ENCODE measurements at places on chromosomes 4 and X. TPM values are rescaled to one million over a fixed set of nuclear protein-coding genes. Genes with fewer than 3 reads are reported as not detected.

Gene EGFL6
- total RNA-seq, result not detected

DNA sequence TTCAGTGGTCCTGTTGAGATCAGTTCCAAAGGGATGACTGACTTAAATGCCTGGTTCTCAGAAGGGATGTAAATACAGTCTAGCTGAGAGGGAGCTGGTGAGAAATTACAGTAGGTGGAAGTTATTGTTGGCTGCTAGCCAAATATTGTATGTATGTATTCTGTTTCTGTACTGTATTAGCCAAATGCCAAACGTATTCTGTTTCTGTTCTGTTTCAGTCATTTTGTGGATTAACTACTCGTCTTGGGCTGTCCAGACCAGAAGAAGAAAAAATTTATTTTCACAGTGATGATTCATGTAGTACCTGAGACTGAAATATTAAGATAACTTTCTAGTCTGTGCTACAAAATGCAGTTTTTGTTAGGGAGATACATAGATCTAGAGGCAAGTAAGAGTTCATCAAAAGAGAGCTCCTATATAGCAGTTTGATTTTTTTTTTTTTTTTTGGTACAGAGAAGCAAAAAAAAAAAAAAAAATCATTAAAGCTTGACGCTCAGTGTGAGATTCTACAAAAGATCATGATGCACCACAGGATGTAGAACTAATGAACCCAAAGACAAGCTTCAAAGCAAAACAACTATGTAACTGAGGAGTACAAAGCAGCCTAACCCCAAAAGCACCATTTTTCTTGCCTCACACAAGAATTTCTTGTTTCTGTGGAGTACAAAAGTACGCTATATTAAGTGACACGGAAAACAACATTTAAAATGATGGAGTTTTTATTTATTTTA lies 54.8 kb downstream of the CASP6 start:
- no peak for DNase-seq

DNA sequence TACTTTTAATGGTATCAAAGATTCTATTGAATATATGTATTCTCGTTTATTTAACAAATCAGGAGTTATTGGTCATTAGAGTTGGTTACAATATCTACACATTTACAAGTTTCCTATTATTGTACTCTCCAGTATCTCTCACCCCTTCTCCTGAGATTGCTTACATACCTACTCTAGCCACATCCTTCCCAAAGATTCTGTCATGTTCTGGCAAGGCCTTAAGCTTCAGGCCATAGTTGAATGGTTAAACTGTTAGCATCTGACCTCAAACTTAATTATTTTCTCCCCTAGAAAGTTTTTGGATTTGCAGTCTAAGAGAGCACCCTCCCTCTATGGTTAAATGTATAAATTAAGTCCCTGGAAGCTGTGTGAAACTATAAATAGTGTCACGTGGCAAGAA lies 784.2 kb downstream of the GLUD2 start:
- DNase-seq, result no peak

DNA sequence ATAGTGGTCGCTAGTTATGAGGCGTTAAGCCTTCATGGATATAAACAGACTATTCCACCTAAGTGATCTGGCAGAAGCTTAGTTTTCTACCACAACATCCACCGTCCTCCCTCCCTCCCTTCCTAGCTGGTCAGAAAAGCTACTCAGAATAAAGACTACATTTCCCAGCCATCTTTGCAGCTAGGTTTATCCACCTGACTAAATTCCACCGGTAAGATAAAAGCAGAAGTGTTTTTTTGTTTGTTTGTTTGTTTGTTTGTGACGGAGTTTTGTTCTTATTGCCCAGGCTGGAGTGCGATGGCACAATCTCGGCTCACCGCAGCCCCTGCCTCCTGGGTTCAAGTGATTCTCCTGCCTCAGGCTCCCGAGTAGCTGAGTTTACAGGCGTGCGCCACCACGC lies 44.3 kb downstream of the HELT start:
- DNase-seq, result no peak

DNA sequence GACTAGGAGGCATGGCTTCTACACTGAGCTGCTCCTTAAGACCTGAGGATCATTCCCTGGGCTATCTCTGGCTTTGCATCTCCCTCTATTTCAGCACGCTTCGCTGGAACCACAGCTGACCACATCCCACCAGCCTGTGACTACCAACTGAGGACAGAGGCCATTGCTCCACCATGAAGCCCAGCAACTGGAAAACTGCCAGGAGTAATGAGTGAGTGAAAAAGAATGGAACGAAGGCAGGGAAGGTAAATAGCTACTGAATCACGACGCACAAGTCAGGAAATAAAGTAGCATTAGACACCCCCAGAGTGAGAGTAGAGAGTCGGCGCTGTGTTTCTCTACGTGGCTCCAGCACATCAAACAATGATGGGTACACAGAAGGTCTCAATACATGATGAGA lies 314.7 kb downstream of the LDB2 start:
- DNase-seq, result no peak

GRCh38 chr4:76388160-76388908 lies 32.6 kb downstream of the CCDC158 start:
- DNase-seq, result no peak

DNA sequence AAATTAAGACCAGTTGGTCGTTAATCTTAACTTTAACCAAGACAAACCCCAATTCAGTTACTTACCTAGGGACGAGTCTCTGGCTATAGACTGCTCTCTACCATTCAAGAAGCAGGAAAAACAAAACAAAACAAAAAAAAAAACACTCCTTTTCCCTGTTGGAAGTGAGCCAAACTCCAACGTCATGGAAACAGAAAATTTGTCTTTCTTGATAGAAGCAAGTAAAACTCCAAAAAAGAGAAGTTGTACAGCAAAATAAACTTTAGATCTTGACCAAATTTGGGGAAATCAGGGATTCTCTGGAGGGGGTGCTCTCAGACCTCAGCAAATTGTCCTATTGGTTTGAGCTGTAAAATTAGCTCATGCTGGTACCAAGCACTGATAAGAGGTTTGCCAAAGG lies 3.7 kb downstream of the CNGA1 start:
- no peak for DNase-seq

Gene CDS1
- total RNA-seq, result 0.17 TPM

DNA sequence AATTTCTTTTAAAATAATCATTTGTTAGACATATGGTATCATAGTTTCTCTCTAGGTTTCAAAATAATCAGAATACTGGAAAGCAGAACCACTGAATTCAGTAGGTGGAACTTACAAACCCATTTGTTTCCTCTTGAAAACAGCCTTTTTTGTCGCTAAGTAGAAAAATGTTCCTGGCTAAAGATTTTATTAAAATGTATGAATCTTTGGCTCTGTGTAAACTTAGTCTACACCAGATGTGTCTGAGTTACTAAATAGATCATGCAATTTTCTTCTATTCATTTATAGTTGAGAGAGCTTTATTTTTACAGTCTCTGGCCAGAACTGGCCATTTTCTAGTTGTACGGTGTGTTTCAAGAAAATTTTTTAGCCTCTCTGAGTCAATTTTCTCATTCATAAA lies 1.0 kb downstream of the CYSLTR1 start:
- no peak for DNase-seq

GRCh38 chrX:27309406-27309805 lies 153.7 kb downstream of the PPP4R3C start:
- DNase-seq, result no peak

- no peak for DNase-seq
These were observed 29.9 kb upstream of the CXXC4 start for GRCh38 chr4:104524591-104524990.

DNA sequence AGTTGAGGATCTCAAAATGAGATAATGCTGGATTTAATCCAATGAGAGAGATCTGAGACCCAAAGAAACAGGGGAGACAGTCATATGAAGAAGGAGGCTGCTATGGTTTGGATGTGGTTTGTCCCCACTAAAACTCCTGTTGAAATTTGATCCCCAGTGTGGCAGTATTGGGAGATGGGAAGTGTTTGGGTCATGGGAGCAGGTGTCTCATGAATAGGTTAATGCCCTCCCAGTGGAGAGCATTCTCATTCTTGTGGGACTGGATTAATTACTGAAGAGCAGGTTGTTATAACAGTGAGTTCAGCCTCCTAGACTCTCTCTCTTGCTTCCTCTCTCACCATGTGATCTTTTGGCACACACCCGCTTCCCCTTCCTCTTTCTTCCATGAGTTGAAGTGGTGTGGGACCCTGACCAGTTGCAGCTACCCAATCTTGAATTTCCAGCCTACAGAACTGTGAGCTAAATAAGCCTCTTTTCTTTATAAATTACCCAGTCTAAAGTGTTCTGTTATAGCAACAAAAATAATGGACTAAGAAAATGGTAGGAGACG lies 70.3 kb downstream of the PPEF2 start:
- no peak for DNase-seq

- DNase-seq, result no peak
These were observed 130.3 kb upstream of the GALNT7 start for GRCh38 chr4:173038192-173038896.

Gene GYPE
- not detected for total RNA-seq

DNA sequence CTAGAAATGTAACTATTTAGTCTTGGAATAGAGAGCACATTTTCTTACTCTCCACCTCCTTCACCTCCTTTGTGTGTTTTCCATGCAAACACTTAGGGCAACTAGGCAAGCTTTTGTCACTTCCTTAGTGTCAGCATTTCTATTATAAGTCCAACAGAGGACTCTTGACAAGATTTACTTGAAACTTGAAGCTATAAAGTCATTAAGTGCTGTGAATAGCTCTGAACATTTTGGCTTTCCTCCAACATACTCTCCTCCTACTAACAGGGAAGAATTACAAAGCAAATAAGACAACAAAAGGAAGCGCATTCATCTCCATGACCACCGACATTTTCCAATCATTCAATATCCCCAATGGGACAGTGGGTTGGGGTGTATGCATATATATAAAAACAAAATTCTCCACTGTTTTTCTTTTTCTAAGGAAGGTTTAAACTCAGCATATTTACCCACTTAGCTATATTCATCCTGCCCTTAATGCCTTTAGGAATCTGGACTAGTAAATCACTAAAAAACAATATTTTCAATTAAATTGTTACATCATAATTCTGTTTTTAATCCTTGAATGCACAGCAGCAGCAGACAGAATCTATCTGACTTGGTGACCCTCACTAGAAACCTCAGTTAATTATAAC lies 264.6 kb downstream of the SNCA start:
- DNase-seq, result peak; percentile 18

- DNase-seq, result no peak
These were observed 18.5 kb downstream of the LAP3 start for GRCh38 chr4:17595471-17596005.

- no peak for DNase-seq
These were observed 38.6 kb downstream of the FHDC1 start for GRCh38 chr4:152974468-152975379.

Gene CLDN22
- total RNA-seq, result not detected

GRCh38 chr4:153724606-153725005 lies 35.2 kb downstream of the RNF175 start:
- DNase-seq, result no peak

GRCh38 chrX:538311-538710 lies 92.3 kb upstream of the SHOX start:
- no peak for DNase-seq

Gene GC
- not detected for total RNA-seq

Gene HMGN5
- 1.8 TPM for total RNA-seq

Gene PCSK1N
- 1.8 TPM for total RNA-seq

DNA sequence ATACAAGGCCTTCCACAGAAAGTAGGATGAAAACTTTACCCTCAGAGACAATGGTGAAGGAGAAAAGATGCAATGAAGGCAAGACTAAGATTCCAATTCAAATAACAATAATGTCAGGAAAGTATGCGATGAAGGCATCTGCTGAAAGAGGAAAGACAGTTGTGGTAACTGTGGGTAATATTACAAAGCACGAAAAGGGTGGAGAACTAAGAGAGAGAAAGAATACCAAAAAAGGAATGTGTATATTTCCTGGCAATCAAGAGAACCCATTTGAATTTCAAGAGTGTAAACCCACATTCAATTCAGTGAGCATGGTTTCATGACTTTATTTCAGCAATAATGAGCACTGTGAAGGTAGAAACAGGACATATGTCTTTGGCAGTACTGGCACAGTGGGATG lies 225.5 kb downstream of the PALLD start:
- DNase-seq, result peak; percentile 72

Gene SHROOM3
- total RNA-seq, result 0.46 TPM

Gene EXOC1L
- not detected for total RNA-seq

- DNase-seq, result peak; percentile 25
These were observed 62.8 kb upstream of the NEIL3 start for GRCh38 chr4:177246641-177247584.

DNA sequence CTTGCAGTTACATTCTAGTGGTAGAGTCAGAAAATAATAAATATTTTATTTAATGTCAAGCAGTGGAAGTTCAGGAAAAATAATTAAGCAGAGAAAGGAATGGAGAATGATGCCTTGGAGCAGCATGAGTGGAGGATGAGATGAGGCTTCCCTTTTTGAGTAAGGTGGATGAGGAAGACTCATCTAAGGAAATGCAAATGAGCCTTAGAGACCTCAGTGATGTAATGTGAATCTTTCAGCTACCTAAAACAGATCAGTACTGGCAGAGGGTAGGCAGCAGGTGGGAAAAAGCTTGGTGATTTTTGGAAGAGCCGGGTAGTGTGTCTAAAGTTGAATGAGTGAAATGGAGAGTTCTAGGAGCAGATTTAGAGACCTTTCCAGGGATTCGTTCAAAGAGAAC lies 118.2 kb downstream of the GRID2 start:
- DNase-seq, result no peak

GRCh38 chr4:147371661-147372060 lies 109.2 kb upstream of the EDNRA start:
- peak; percentile 93 for DNase-seq

Gene CXCR3
- not detected for total RNA-seq

DNA sequence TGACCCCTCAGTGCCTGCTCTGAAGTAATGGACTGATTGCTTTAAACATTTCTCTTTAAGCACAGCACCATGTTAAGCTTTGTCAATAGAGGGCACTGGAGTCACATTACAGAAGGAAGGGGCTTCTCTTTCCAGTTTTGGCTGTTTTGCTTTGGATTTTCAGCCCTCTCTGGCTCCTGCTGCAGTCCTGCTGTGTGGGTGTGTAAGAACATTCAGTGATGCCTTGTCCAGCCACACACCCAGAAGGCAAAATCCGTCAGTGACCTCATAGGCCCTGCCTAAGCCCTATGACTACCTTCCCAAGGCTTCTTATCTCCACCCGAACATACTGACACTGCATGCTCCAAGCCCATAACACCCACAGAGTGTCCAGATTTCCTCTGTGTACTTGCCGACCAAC lies 215.3 kb upstream of the CTSO start:
- peak; percentile 95 for DNase-seq

Gene IL13RA2
- total RNA-seq, result not detected

- peak; percentile 10 for DNase-seq
These were observed 30.7 kb downstream of the PNMA6E start for GRCh38 chrX:153370293-153371055.

GRCh38 chrX:27446423-27446822 lies 16.7 kb downstream of the PPP4R3C start:
- DNase-seq, result no peak

DNA sequence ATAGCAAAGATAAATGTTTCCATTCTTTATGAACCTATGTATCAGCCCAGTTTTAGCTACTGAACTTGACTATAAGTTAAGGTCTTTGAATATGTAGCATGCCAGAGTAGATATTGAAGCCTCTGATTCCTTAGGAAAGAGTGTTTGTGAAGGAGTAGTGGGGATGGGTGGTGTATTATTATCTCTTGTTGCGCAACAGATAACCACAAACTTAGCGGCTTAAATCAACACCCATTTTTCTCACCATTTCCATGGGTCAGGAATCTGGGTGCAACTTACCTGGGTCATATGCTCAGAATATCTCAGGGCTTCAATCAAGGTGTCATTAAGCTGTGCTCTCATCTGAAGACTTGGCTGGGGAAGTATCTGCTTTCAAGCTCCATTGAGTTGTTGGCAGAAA lies 251.4 kb upstream of the PUDP start:
- no peak for DNase-seq

- peak; percentile 60 for DNase-seq
These were observed at the start of gene RBMX2 for GRCh38 chrX:130401415-130402207. RBMX2 (plus strand) TSS chrX:130401987; CDS start chrX:130402033, 46 bp downstream.

All from LHCN-M2 (cell line).